ENCODE measurements at places on chromosomes 12 and 14.

DNA sequence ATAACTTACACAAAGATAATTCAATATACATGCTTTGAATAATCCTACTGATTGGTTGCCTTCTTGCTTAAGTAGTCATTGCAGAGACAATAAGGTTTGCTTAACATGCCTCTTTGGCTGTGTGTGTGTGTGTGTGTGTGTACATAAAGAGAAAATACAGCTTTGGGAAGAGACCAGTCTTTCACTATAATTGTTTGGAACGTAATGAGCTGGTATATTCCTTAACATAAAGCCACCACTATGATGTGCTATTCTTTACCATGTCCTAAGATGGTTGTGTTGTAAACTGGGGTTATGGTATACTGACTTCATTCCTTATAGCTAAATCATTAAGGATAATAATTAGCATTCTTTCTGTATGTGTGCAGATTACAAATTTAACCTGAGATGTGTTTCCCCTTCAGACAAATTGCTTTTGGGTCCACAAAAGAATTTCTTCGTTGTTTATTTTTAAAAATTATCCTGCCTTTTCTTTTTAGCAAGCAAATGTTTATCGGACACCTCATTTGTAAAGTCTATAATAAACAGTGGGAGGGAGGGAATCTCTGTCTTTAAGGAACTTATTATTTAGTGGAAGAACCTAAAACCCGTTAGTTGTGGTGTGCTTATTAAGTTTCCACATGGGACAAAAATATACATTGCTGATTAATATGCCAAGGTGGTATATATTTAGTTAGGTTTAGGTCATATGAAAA, 74.4 kb downstream of the TMX1 start:
- no peak for DNase-seq

- DNase-seq, result no peak
Measured at GRCh38 chr12:22658214-22658613, 33.2 kb downstream of the ETNK1 start.

DNA sequence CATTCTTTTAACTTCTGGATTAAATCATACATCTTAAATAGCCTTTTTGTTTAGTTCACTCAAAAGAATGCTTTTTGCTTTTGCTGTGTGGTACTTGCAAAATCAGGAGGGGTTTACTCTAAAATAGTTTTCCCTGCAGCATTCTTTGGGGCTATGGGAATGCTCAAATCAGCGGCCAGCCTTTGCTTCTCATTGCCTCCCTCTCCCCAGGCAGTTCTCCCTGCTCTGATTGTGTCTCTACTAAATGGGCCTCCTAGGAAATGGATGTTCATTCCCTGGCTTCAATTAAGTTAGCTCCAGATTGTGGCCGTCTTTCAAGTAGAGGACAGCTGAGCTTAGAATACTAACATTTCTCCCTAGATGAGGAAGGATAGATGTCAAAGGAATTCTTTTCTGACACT, 4.4 kb downstream of the TULP3 start:
- no peak for DNase-seq

GRCh38 chr12:78194448-78194847, 363.8 kb downstream of the NAV3 start:
- DNase-seq, result no peak

GRCh38 chr12:78037707-78038106, 207.0 kb downstream of the NAV3 start:
- DNase-seq, result no peak

DNA sequence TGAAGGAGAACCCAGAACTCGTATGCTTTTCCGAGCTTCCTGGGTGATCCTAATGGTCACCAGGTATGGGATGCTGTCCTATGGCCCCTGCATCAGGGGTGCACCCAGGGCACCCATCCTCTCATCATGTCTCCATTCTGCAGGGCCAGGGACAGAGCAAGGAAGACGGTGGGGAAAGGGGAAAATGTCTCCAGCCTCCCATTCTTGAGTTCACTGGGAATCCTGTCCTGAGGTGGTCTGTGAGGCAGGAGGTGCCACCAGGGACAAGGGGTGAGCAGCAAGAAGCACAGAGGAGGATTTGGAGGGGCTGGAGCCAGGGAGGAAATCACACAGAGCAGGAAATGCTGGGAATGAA, 14.9 kb upstream of the SLC6A12 start:
- DNase-seq, result no peak

DNA sequence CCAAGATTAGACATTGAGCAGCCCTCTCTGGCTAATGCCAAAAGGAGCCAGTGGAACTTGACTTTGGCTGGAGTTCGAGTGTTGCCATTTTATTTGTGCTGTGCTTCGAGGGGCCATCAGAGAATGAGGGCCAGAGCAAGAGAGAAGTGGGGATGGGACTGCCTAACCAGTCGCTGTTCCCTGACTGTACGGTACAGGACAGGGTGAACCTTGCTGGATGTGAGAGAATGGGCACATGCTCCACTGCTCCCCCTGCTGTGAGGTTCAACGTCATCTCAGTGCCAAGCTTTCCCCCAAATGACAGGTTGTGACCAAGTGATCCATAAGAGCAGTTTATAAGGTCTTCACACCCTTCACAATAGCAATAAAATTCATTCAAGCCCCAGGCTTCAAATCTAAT, 55.1 kb upstream of the BCL11B start:
- no peak for DNase-seq

- no peak for DNase-seq
Measured at GRCh38 chr14:89215531-89215930, 201.5 kb downstream of the FOXN3 start.

DNA sequence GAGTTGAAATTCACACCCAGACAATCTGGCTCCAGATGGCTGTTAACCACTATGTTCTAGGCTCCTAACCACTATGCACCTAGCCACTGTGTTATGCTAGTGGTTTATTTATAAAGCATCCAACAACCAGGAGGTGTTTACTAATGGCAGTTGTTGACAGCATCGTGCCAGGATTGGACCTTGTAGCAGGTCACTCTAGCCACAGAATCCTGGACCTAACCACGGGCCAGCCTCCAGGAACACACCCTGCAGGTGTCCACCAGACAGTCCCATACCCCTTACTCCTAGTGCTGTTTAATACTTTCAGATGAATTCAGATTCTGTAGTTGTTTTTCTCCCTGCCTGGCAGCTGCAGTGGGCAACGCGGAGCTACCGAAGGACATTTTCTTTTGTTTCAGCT, 109.4 kb upstream of the MYL2 start:
- no peak for DNase-seq

- DNase-seq, result no peak
Measured at GRCh38 chr14:96979611-96980074, 182.5 kb downstream of the VRK1 start.
